Amygdala (tissue), 56 donors: ENCODE measurements at places on chromosomes 7 and 10.

GRCh38 chr7:151198945-151199848 lies 11.1 kb downstream of the H2BK1 start:
- DNase-seq = peak; percentile 26

GRCh38 chr10:35194471-35194870 lies 67.8 kb downstream of the CREM start:
- no peak for DNase-seq

GRCh38 chr7:23165316-23165715 lies 16.5 kb upstream of the NUP42 start:
- no peak for DNase-seq

- no peak for DNase-seq
Measured at GRCh38 chr10:113576852-113577251, 24.0 kb downstream of the HABP2 start.

- no peak for DNase-seq
Measured at GRCh38 chr10:110165239-110165638, 42.2 kb upstream of the MXI1 start.

DNA sequence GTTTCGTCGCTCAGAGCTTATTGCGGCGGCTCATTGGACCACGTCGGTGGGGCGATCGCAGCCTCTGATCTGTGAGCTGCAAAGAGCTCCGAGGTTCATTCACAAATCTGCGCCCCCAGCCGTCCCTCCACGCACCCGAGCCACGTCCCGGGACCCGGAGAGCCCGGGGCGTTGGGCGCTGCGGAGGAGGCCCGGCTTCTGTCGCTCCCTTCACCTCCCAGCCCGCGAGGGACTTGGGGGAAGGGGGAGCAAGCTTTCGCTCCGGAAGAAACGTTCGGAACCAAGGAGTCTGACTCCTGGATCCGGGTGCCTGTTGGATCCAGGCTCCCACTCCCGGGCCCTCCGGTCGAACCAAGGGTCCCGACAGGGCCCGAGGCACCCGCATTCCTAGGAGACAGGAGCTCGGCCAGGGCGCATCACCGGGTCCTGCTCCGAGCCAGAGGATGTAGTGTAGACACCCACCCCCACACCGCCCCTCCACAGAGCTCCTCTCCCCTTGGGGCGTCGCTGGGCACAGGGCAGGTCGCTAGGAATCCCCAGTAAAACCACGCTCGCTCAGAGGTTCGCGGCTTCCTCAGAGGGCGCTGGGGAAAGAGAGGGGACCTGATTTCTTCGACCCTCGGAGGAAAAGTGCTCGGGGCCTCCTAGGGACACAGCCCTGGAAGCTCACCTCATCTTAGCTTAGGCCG lies 7.9 kb upstream of the EN2 start:
- no peak for DNase-seq

GRCh38 chr7:2608921-2609411 lies 22.8 kb upstream of the TTYH3 start:
- DNase-seq = no peak
